Osteoblast (primary cell): ENCODE measurements at places on chromosomes 16 and 17. TPM values are rescaled to one million over a fixed set of nuclear protein-coding genes. Genes with fewer than 3 reads are reported as not detected.

- peak; percentile 38 for DNase-seq
Observed at GRCh38 chr17:76138896-76139752, 1.9 kb downstream of the FOXJ1 start.

- DNase-seq, result no peak
Observed at GRCh38 chr16:84281074-84281473, 13.6 kb upstream of the WFDC1 start.

CACNG5 gene
- not detected in 2 replicates for total RNA-seq

DNA sequence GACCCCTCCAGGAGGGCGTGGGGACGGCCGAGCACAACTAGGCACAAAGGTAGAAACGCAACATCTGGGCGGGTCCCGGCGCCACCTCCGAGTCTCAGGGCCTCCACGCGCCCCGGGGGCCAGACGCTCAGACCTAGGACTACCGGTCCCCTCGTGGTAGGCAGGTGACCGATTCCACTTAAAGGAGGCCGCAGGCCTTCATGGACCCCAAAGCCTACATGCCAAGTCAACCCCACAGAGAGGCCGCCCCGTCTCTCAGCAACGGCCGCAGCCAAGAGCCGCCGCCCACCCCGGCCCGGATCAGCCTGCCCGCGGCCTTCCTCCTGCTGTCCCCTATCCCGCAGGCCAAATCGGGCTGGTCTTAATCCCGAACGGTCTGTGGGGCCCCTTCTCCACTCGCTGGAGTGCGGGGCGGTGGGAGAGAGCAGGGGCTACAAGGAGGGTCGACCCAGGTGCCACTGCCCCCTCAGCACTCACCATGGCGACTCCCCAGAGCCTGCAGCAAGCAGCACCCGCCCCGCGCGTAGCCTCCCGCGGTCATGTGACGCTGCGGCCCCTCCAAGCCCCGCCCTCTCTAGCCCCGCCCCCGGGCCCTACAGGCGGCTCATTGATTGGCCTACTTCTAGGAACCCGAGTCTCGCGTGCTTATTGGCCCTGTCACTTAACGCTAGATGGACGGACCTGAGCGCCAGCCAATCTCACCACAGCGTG lies at the start of gene VPS35:
VPS35 (minus strand) TSS at position 525 of the 711 bp plus-strand sequence; CDS start at position 480, 45 bp downstream.
- peak; percentile 99 for DNase-seq

GRCh38 chr17:13429201-13429600 lies 172.5 kb downstream of the HS3ST3A1 start:
- peak; percentile 72 for DNase-seq

DNA sequence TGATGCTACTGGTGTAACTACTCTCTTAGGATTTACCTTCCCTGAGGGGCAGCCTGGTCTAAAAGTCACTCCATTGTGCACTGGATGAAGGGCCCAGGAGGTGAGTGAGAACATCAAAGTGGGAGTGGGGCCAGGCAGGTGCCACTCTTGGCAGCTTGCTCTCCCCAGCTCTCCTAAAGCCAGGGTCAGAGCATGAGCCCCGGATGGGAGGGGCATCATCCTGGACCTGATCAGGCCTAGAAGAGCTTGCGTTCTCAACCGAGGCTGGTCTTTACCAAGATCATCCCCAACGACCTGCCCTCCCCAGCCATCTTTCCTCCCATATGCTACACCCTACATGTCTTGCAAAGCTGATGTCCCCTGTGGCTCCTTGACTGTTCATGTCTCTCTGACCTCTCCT lies 87.1 kb downstream of the AIPL1 start:
- no peak for DNase-seq

PLK1 gene
- 2.2 and 3.5 TPM in 2 replicates for total RNA-seq

- DNase-seq, result peak; percentile 61
Observed at GRCh38 chr17:37180376-37180775, 195.4 kb upstream of the C17orf78 start.

DNA sequence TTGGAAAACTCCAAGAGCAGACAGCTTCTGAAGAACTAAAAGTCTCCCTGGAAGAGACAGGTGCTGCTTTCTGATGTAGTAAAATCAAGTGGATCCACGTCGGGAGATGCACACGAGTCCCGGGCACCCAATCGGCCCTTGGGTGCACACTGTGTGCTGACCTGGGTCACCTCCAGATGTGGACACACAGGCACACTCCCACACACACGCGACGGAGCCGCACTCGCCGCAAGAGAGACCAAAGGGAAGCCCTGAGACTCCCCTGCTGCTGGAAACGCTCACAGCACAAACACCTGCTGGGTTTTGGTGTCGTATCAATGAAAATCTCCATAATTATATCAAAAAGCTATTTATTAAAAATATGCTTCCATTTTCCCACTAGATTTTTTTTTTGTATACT lies 94.2 kb downstream of the ANKRD11 start:
- DNase-seq, result peak; percentile 44

DNA sequence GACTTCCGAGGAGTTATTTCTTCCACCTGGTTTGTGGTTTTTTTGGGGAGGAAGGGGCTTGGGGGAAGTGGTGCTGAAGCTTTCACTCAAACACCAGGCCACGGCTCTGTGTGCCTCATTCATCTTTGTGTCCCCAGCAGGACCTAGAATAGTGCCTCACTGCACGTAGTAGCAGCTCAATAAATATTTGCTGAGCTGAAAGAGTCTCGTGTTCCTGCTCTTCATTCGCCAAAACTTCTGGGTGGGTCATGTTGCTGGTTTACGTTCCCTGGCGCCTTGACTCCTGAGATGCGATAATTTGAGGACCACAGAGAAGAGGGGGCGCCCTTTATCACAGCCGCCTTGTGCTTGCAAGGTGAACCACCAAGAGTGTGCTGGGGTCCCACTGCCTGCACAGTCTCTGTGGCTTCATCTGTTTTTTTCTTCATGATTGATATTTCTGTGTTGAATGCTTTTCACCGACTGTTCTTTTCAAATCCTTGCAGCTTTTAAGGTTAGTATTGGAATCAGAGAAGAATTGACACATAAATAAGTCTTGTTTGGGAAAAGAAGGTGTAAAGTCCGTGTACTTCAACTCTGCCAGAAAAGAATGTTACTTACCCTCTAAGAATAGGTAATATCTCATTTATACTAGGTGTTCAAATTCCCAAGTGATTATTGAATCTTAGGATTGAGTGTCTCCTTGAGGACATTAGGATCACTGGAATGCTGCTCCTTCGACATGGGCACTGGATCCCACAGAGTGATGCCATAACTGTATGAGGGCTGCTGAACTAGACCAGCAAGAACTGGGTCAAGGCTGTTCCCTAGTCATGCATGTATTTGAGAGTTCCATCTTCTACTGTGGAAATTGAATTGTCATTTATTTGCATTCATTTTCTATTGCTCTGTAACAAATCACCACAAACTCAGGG lies 92.7 kb upstream of the CLEC18A start:
- DNase-seq, result peak; percentile 38

- DNase-seq, result no peak
Observed at GRCh38 chr17:56742601-56743000, 91.1 kb downstream of the C17orf67 start.

GRCh38 chr16:72930396-72930795 lies 117.5 kb downstream of the ZFHX3 start:
- no peak for DNase-seq
